Activated CD4-positive, alpha-beta T cell treated with anti-CD3 and anti-CD28 coated beads for 36 hours (primary cell): ENCODE measurements at places on chromosomes 13 and 19. TPM values are rescaled to one million over a fixed set of nuclear protein-coding genes. Genes with fewer than 3 reads are reported as not detected.
A peak's percentile ranks its signal among the peaks of the same experiment; 100 is the strongest.

The ZNF429 gene
- 13.3 TPM for total RNA-seq

The ZNF552 gene
- 5.9 TPM for total RNA-seq

The PSG6 gene
- total RNA-seq: not detected

The CEACAM3 gene
- total RNA-seq: not detected

The VN1R4 gene
- not detected for total RNA-seq

DNA sequence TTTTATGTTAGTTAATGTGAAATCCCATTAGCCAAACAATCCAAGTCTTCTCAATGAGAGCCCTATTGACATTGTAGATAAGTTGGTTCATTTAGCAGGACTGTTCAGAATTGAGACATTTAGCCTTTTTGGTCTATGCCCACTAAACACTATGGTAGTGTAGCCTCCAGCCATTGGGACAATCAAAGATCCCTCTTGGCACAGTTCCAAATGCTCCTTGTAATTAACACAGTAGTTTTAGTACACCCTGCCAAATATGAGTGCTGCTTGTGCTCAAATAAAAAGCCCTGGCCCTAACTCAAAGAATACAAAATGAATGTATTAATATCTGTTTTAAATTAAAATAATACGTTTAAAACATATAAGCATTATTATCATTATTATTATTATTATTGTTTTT is 15.4 kb upstream of the FAM216B start:
- peaks cover 6% of the 10 kb centered on the region for H3K4me1 ChIP-seq
- H3K27me3 ChIP-seq: peaks cover 26% of the 10 kb centered on the region
- no peak for DNase-seq
- no peak overlapping the region for H3K27ac ChIP-seq
- no peak overlapping the region for H3K4me3 ChIP-seq

DNA sequence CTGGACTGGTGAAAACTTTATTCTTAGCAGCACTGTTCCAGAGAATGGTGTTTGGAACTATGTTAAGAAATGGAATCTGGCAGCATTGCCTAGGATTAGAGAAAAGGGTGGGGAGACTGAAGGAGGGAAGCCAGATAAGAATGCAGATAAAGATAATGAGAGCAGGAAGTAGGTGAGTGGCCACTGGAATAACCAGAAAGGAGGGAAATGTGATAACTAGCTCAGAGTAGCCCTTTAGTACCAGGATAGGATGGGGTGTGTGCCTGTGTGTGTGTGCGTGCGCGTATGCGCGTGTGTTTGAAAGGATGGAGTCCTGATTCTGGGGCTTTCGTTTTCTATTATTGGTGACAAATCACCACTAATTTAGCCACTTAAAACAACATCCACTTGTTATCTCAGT is 33.4 kb upstream of the FRY start:
- H3K36me3 ChIP-seq: no peaks in the 10 kb centered on the region
- no peak overlapping the region for H3K4me3 ChIP-seq
- DNase-seq: no peak
- no peak overlapping the region for H3K27ac ChIP-seq
- no peaks in the 10 kb centered on the region for H3K27me3 ChIP-seq

GRCh38 chr13:40994581-40995230 is 24.4 kb downstream of the ELF1 start:
- H3K4me3 ChIP-seq: peak overlapping the region; percentile 56
- peak; percentile 48 for DNase-seq
- peak overlapping the region; percentile 87 for H3K27ac ChIP-seq

GRCh38 chr19:29724102-29724641 is 9.1 kb upstream of the C19orf12 start:
- no peaks in the 10 kb centered on the region for H3K36me3 ChIP-seq
- no peak overlapping the region for H3K27ac ChIP-seq
- peak; percentile 55 for DNase-seq
- peaks cover 10% of the 10 kb centered on the region for H3K4me1 ChIP-seq
- H3K27me3 ChIP-seq: peaks cover 4% of the 10 kb centered on the region
